ENCODE measurements at places on chromosomes 11 and 22.

GRCh38 chr11:133526790-133527189 lies 5.5 kb downstream of the OPCML start:
- DNase-seq: no peak

GRCh38 chr11:119860561-119861094 lies 131.6 kb upstream of the NECTIN1 start:
- DNase-seq: no peak

DNA sequence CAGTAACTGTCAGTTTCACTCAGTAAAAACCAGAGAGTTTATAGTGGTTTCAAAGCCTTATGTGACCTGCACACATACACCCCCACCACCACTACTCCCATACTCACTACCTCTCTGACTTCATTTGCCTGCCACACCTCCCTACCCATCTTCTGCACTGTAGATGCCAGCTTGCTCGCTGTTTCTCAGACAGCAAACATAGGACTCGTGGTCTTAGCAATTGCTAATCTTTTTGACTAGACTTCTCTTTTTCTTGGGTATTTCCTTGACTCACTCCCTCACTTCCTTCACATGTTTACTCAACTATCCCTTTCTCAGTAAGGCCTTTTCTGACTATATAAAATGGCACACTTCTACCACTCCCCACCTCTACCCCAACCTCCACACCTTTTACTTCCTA lies 27.8 kb downstream of the CEP295 start:
- no peak for DNase-seq

DNA sequence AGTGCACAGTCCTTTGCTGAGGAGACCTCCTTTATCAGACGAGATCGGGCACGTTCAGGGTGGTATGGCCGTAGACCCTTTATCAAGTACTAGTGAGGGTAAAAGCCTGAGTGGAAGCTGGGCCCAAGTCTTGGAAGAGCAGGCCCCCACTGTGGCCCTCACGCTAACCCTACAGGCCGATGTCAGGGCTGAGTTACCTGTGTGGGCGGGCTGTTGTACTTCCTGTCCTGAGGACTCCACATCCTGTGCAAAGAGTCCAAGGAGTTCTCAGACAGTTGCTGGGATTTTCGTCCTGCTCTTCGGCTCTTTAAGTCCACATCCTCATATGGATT lies 34.9 kb downstream of the RPL27A start:
- no peak for DNase-seq

DNA sequence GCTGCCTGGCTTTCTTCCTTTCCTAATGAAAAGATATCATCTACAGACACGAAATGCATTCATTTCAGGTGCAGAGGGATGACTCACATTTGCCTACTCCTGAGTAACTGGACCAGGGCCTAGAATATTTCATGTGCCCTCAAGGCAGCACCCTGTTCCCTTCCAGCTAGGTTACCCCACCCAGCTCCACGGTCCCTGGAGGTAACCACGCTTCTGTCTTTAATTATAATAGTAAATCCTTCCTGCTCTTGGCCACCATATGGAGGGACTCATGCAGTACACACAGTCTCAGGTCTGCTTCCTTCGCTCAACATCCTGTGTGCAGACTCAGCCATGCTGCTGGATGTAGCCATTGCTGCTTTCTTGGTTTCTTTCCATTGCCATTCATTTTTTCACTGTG lies 22.3 kb downstream of the DHCR7 start:
- no peak for DNase-seq

DNA sequence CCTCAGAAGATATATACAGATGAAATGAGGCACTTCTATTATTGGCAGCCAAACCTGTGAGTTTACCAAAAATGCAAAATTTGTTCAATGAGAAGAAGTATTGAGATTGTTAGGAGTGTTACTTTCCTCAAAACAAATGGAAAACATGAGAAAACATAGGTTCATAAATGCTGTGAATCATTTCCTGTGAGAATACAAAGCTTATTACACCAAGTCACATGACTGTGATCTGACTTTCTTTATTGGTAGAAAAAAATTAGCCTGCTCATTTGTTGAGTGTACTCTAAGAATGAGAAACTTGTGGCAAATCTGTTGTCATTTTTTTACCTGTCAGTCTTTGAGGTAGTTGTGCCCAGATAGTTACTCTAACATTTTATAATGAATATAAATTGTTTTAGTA lies 215.1 kb downstream of the TMEM135 start:
- no peak for DNase-seq

- DNase-seq: no peak
Observed at GRCh38 chr11:2927851-2928604, 1.2 kb downstream of the PHLDA2 start.

GRCh38 chr22:27028093-27028492 lies 370.7 kb downstream of the MIAT start:
- DNase-seq: no peak

GRCh38 chr11:134792044-134792443 lies 380.0 kb upstream of the B3GAT1 start:
- DNase-seq: no peak

- no peak for DNase-seq
Observed at GRCh38 chr11:126362879-126363655, 7.6 kb downstream of the ST3GAL4 start.

- DNase-seq: no peak
Observed at GRCh38 chr11:70483077-70483861, 84.9 kb downstream of the CTTN start.

DNA sequence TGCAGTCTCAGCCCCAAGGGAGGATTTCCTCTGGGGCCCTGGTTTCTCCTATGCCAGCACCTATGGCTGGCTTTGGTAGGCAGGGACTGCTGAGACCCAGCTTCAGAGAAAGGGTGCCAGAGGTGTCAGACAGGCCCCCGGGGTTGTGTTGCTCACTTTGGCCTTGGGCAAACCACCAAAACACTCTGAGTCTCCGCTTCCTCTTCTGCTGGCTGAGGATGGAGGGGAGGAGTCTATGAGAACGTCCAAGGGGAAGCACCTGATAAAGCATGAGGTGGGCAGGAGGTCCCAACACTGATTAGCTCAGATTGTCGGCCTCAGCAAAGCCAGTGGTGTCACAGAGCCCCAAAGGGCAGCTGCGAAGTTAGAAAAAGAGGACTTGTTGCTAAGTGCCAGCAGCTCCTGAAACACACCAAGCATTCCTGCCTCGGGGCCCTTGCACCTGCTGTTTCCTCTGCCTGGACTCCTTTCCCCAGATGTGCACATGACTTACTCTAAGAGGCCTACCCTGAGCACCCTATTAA lies 10.5 kb downstream of the SMTNL1 start:
- no peak for DNase-seq

- DNase-seq: no peak
Observed at GRCh38 chr11:127445476-127445875, 444.9 kb upstream of the KIRREL3 start.

DNA sequence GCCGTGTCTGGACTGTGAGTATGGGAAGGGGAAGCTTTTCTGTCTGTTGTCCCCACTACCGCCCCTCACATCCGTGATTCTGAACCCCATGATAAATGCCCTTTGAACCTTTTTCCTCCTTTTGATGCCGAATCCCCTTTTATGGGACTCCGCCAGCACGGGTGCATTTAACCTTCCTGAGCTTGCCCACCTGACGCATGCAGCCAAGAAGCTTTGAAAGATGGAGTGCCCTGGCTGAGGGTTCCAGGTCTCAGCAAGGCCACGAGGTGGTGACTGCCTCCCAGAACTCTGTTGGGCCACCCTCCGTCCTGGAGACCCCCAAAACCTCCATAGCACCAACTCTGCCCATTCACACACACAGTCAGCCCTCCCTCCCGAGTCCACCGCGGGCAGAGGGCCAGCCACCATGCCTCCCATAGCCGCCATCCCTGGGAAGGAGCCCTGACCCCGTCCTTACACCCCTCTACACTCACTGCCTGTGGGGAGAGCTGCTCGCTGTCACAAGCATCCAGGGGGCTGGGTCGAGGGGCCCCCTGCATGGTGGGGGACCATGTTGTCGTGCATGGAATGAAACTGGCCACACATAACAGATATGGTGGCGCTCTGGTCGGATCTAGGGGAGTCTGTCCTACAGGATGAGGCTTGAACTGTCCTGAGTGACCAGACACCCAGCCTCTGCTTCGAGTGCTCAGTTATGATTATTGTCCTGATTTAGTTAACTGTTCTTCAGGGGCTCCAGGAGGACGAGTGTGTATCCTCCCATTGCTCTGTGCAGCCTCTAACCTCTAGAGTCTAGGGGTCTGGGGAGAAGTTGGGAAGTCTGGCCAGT lies 822 bp upstream of the COMT start:
- DNase-seq: no peak

DNA sequence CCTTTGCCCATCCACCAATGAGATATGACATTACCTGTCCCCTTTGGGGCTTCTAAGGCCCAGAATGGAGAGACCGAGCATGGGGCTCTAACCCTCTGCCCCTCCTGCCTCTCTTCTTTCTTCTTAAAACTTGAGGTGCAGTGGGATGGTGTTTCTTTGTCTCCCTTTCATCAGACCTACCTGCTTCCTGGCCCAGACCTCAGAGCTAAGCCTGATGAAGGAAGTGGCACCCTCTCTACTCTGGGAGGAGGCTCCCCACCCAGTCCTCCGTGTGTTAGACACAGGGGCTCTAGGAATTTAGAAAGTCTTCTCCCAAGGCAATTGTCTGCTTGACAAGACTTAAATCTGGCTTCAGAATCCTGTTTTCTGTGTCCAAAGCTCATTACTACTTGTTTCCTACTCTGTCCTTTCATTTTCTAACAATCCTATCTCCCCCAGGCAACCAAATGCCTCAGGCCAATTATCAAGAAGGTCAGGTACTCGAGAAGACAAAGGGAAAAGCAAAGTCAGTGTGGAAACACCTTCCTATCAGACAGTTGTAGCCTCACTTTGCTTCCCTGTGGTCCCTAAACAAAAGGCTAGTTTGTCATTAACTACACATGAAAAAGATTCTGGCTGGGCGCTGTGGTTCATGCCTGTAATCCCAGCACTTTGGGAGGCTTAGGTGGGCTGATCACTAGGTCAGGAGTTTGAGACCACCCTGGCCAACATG lies 20.3 kb upstream of the PARVA start:
- no peak for DNase-seq

- no peak for DNase-seq
Observed at GRCh38 chr11:126880872-126881271, 119.7 kb downstream of the KIRREL3 start.

DNA sequence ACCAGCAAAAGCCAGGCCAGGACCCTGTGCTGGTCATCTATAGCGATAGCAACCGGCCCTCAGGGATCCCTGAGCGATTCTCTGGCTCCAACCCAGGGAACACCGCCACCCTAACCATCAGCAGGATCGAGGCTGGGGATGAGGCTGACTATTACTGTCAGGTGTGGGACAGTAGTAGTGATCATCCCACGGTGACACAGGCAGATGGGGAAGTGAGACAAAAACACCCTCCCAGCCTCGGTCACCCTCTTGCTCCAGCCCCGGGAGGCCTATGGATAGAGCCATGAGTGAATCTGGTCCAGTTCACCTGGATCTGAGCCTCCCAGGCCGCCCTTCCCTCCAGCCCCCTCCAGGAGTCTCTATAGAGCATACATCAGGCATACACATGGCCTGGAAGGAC lies 115.2 kb upstream of the IGLL5 start:
- DNase-seq: no peak

GRCh38 chr11:133957900-133958299 lies 1.1 kb upstream of the IGSF9B start:
- DNase-seq: no peak

GRCh38 chr11:3163241-3163981 lies 1.7 kb downstream of the OSBPL5 start:
- DNase-seq: no peak

- no peak for DNase-seq
Observed at GRCh38 chr11:96033599-96033998, 109.7 kb upstream of the MTMR2 start.

GRCh38 chr11:112632866-112633505 lies 328.2 kb upstream of the NCAM1 start:
- DNase-seq: no peak

GRCh38 chr22:35900483-35901168 lies 128.0 kb downstream of the RBFOX2 start:
- no peak for DNase-seq

- no peak for DNase-seq
Observed at GRCh38 chr11:327581-327923, 6.9 kb upstream of the IFITM3 start.

Measured in iPS DF 19.7 (cell line).